ENCODE measurements at places on chromosomes 2 and 18.

DNA sequence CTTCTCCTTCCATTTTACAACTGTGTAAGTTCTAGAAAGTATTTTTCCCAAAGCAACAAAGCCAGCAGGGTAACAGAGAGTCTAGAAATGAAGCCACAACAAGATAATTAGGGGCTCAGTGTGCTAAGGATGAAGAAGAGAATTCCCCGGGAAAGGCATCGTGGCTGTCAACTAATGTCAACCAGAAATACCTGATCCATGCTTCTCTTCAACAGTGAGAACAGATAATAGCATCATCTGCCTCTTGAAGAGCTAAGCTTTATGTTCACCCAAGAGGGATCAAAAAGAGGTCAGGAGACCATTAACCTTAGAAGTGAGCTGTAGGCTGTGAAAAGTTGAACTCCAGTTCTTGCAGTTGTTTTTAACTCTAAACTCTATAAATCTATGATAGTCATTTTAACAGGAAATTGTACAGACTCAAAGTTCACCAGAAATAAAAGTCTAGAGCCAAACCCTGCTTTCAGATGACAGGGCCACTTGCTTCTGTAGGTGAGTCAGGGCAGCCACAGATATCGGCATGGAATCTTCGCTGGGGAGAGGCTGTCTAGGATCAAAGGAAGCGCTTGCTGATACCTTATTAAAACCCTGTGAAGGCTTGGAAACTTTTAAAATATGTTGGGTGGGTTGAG lies 540.7 kb upstream of the ID2 start:
- no peak for DNase-seq

DNA sequence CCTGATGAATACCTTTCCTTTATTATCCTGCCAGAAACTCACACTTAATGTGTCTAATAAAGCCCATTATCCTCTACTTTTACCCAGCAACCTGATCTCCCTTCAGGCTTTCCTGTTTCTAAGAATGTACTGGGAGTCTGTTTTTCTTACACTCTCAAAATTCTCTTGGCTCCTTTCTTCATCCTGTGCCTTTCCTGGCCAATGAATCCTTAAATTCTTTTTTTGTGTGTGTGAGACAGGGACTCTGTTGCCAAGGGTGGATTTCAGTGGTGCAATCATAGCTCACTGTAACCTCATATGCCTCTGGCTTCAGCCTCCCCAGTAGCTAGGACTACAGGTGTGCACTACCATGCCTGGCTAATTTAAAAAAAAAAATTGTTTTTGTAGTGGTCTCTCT lies 72.7 kb downstream of the MAP2 start:
- no peak for DNase-seq

- no peak for DNase-seq
These were observed 167.3 kb downstream of the IKZF2 start for GRCh38 chr2:212984129-212984528.

GRCh38 chr2:160493227-160494028 lies at the start of gene RBMS1:
RBMS1 (minus strand) TSS chr2:160493807; CDS start chr2:160493363, 444 bp downstream.
- DNase-seq, result peak; percentile 56

DNA sequence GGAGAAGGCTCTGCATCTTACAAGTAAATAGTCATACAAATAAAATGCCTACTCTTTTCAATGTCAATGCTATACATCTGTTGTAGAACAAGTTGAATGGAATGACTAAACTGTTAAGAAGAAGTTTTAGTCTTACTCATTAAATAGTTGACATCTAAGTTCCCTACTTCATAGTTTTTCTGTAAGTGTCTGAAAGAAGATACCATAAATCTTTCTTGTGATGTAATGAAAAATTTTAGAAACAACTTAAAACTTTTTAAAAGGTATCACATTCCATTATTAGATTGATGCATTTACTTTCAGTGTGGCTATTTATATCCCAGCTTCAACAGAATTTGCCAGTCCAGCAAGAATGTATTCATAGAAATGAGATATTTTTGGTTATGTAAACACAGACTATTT lies 185.2 kb upstream of the EPC2 start:
- no peak for DNase-seq

GRCh38 chr2:71173096-71173495 lies 42.7 kb downstream of the MPHOSPH10 start:
- DNase-seq, result no peak

DNA sequence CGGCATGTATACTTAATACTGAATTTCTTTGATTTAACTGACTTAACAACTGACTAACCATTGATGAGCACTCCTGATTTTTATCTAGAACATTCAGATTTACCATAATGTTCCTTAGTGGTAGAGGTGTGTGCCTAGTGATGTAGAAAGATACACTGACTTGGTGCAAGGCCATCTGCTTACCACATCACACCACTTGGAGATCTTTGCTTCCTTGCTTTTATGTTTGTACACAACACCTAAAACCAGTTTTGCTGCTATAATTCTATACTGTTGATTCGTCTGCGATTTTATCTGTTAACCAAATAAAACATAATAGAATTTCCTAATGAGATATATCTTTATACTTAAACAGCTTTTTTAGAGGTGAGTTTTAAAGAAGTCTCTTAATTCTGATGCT lies 3.9 kb upstream of the FARP2 start:
- no peak for DNase-seq

DNA sequence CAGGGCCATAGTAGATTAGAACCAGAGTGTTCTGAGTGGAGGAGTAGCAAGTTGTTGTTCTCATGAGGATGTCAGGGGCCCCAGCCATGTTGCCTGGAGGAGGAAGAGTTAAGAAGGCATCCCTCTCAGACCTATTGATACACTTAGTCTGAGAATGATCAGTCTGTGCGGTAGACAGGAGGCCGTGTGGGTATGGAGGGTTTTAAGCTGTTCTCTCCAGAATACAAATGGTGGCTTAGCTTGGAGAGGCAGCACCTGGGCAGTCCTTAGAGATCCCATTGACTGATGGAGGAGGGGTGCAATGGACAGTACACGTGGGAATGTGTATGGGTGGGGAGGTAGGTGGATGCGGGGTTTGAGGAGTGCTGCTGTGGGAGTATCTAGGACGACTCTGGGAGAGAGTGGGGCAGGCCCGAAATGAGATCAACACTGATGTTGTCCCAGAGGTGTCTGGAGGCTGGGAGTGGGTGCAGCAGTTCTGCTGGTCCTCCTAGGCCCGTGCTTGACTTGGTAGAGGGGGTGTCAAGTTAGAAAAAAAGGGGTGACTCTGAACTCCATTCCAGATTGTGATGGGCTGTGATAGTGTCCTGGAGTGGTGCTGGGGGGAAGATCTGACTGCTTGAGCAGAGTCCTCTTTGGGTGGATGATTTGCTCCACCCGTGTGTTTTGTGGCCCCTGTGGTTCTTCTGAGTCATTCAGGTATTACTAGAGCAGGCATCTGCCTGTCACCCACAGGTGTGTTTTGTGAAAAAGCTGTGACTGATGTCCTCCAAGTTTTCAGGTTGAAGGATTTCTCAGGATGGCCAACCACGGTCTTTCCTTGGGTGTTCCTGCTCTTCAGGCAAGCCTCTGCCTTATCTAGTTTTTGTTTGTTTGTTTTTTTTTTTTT lies 44.7 kb downstream of the C2orf42 start:
- DNase-seq, result no peak

DNA sequence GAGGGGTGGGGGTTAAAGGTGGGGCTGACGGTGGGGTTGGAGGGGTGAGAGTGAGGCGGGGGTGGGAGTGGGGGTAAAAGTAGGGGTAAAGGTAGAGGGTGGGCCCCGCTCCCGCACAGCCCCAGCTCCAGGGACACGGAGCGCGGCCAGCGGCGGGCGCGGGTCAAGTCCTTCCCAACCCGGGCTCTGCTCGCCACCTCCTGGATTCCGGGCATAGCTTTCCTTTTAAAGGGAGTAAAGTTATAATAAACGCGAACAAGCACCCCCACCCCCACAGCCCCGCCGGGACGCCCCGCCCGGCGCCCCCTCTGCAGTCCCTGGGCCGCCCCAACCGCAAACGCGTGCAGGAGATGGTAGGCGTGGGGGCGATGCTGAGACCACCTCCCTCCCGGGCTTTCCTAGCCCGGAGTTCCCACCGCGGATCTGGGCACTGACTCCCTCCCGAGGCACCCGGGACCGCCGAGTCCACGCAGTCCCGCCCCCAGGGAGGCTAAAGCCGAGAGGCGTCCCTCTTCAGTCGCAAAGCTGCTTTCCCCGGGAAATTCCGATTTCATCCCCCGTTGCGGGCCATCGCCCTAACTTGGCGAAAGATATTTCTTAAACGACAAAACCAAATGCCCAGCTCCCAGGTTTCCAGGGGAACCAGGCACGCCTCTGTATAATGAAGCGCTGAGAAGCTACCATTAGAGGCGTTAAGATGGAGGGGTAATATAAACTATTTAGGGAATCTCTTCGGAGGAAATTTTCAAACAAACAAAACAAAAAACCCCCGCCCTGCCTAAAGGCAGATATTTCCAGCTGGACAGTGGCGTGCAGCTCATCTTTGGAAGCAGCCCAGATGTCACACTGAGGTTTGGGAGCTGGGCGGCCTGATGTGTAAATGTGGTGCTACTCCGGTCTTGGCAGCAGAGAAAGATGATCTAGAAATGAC lies at the start of gene LIMS2:
TSS of gene LIMS2 (minus strand) at position 200 of the 931 bp plus-strand sequence. CDS start 506 bp downstream, outside the sequence.
- DNase-seq, result no peak

GRCh38 chr2:150608341-150608740 lies 120.9 kb upstream of the RND3 start:
- DNase-seq, result no peak
